Aorta (tissue), 5 donors: ENCODE measurements at places on chromosomes 12 and 14.

- no peak for DNase-seq
These were observed 104.2 kb upstream of the AMN1 start for GRCh38 chr12:31832740-31833729.

- peak; percentile 44 for DNase-seq
These were observed 46.2 kb downstream of the C14orf132 start for GRCh38 chr14:96085369-96085768.

- no peak for DNase-seq
These were observed 8.6 kb upstream of the ARPC3 start for GRCh38 chr12:110458756-110459155.

- DNase-seq: no peak
These were observed 28.8 kb downstream of the CCNK start for GRCh38 chr14:99509871-99510555.

GRCh38 chr12:42143452-42144157 is 1.1 kb downstream of the GXYLT1 start:
- DNase-seq: no peak

DNA sequence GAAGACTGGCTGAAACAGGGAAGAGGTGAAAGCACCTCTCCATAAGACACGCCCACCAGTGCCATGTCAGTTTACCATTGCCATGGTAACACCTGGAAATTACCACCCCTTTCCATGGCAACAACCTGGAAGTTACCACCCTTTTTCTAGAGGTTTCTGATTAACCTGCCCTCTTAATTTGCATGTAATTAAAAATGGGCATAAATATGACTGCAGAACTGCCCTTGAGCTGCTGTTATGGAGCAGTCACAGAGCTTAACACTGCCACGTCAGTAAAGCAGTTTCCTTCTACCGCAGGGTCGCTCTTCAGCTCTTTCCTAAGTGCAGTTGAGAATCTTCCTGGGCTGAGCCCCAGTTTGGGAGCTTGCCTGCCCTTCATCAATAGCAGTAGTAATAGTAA is 55.2 kb downstream of the RASSF3 start:
- DNase-seq: no peak

GRCh38 chr14:105844810-105845724 is 318.7 kb downstream of the TMEM121 start:
- DNase-seq: peak; percentile 43

DNA sequence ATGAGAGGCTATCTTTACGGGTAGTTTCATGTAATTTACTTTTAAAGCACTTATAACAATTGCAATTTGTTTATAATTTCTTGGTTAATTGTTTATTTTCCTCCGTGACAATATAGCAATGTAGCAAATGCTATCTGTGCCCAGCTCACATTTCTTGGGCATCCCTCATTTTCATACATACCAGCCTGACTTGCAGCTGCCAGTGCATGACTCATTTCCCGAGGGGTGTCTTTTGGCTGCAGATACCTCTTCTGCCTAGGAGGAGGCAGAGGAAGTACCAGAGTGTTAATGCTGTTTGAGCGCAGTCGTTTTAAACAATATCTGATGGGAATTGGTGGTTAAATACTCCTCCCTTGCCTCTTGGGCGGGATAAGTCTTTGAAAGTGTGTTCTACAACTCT is 104.2 kb upstream of the ABCD2 start:
- no peak for DNase-seq

DNA sequence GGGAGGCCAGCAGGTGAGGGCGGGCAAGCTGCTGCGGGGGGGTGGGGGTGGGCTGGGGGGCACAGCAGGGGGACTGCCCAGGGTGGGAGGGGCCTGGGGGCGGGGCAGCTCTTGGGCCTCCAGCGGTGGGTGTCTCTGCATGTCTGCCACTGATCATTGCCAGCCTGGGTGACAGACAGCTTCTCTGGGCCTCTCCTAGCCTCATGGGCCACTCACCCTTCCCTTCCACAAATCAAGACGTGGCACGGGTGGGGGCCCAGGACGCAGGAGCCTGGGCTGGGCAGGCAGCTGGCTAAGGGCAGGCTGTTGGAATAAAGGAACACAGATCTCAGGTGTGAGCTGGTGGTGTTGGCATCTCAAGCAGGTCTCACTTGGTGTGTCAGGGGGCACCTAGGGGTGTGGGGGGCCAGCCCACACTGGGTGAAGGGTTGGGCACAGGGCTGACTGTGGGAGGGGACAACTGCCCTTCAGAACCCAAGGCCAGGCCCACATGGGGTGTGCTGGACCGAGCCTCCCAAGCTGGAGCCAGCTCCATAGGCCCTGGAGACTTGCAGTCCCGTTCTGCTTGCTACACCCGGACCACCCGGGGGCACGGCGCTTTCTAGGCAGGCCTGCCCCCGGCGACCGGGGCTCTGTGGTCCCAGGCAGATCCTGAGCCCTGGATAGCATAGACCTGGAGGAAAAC is 3.0 kb downstream of the TEDC1 start:
- DNase-seq: peak; percentile 74

GRCh38 chr12:53251477-53252348 is 16.4 kb upstream of the ESPL1 start:
- DNase-seq: peak; percentile 92

DNA sequence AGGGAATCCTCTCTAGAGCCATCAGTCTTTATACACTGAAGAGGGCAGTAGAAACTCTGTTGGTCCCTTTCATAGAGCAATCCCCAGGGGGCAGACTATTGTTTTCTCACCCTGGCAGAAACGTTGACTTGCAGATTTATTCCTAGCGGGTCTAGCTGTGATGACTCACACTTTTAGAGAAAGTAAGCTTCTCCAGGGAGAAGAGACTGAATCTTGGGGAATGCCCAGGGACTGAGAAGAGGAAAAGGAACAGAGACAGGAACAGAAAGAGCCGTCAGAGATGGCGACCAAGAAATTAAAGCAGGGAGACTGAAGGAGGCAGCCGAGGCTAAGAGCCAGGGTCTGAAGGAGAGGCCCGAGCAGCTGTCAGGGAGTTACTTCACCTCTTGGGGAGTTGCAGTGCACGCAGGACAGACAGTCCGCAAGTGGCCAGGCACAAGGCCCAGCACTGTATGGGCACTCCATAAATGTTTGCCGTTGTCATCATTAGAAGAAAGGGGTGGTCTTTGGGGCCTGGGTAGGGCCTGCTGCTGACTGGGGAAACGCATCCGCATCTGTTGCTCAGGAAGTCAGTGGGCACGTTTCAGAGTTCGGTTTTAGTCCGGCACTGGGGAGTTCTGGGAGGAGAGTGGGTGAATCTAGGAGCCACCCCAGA is 13.0 kb downstream of the PLEKHG6 start:
- DNase-seq: no peak

DNA sequence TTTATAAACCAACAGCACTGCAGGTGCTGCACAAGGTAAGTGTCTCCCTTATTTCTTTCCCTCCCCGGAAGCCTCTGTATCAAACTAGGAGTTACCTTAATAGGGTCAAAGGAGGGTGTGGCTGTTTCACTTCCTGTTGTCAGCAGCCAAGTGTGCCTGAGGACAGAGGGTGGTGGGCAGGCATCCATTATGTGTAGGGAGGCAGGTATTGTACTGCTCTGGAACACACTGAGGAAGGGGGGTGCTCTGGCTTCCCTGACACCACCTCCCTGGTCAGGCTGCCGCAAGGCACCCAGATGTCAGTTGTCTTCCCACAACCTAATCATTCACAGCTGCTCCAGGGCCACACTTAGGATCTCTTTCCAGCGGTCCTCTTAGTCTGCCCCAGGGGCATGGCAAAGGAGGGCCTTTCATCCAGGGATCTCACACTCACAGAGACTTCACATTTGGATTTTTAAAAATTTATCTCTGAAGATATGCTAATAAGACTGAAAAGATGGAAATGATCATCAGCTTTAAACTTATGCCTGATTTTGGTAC is 132.0 kb upstream of the ARHGAP5 start:
- DNase-seq: no peak

DNA sequence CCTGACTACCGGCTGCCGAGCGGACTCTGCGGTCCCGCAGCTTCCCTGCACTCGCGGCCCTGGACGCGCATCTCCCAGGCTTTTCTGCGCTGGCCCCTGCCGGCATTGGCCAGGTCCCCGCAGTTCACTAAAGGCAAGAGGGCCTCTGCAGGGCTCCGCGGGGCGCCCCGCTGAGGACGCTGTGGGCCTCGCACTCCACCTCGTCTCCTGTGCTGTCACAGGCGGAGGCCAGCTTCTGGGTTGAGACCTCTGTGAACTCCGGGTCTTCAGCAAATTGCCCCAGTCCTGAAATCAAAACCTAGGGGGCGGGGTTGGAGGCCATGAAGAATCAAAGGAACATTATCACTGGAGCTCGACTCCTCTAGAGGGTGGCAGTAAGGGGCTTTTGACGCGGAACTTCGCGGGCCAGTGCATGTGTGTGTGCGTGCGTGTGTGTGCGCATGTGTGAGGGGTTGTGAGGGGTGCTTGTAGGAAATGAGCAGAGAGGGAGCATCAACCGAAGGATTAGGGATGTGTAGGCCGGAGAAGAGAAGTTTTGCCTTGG is 68.5 kb upstream of the CAPRIN2 start:
- peak; percentile 64 for DNase-seq

DNA sequence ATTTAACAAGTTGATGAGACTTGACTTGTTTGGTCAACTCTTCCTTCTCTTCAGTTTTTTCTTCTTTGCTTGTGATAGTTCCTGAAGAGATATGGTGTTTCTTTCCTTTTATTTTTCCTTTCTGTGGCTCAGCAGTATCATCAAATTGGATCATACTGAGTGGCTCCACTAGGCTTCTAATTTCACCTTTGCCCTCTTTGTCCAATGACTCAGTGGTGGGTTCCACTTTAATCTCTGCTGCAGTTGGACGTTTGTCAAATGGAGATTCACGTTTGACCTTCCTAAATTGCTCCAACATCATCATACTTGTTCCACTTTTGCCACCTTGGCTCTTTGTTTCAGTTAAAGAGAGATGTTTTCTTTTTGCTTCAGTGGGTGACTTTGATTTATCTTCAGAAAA is 41.5 kb downstream of the FAM186A start:
- no peak for DNase-seq

DNA sequence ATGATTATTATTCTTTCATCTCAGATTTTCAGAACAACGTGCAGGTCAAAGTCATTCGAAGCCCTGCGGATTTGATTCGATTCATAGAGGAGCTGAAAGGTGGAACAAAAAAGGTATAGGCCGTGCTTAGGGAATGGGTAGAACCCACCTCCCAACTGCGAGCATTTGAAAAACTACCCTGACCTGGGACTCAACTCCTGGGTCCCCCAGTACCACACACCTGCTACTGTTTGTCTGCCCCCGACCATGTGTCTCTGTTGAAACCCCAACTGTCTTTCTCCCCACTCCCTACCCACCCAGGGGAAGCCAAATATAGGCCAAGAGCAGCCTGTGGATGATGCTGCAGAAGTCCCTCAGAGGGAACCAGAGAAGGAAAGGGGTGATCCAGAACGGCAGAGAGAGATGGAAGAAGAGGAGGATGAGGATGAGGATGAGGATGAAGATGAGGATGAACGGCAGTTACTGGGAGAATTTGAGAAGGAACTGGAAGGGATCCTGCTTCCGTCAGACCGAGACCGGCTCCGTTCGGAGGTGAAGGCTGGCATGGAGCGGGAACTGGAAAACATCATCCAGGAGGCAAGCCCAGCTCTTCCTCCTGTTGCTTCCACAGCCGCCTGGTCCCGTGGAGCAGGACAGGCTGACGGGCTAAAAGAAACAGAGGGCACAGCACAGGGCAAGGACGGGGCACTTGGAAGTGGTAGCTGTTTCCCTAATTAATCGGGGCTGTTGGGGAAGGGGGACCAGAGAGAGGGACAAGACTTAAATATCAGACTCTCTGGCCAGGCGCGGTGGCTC is 20.5 kb downstream of the AGAP2 start:
- no peak for DNase-seq

DNA sequence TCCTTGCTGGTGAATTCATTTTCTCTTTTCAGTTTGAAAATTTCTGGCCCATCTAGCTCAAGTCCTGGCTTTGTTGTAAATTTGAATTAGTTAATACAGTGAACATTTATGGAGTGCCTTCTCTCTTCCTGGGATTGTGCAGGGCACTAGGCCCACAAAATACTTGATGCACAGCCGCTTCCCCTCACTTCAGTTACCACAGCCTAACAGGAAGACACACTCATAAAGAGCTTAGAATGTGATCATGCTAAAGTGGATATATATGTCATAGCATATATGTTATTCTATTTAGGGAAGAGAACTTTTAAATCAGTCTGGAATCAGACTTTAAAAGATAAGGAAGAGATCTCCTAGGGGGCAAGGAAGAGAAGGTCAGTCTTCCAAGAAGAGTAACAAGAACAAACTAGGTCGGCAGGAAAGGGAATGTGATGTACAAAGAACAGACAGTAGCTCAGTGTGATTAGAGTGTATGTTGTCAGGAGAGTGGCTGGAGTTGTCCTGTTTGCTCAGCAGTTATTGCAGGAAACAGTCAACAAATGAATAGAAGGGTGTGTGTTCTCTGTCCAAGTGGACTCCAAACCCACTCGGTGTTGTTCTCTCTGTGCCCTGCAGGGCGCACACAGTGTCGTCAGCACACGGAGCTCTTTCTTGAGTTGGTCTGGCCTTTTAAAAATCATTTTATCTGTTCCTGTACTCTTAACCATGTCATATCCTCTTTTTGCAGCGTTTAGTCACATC is 74.4 kb downstream of the DAAM1 start:
- DNase-seq: no peak

GRCh38 chr12:120067901-120068300 is 48.7 kb downstream of the RAB35 start:
- no peak for DNase-seq

DNA sequence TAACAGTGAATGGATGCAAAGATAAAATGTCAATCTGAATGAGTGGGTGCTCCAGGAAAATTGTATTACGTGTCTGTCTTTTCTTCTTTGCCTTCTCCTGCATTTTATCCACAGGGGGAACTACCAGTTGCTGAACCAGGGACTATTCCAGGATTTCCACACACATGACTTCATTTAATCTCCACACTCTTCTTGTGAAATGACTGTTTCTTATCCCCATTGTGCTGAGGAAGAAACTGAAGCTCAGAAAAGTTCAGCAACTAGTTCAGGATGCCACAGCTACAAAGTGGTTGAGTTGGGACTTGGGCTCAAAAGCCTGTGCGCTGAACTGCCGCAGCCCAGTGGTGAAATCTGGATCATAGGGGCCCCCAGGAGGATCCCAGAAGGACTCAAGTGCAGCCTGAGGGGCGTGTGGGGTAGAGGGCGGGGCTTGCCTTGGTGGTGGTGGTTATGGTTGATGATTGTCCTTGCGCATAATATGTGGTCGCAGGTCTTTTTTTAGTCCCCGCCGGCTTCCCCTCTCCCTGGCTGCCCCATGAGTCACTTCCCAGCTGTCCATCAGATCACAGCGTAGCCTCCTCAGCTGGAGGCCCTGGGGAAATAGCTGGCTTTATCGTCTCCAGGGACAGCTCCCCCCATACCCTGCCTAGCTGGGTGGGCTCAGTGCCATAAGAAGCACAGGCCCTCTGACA is 235.2 kb upstream of the CRY1 start:
- no peak for DNase-seq

- no peak for DNase-seq
These were observed 662 bp upstream of the BATF start for GRCh38 chr14:75521415-75522199.

DNA sequence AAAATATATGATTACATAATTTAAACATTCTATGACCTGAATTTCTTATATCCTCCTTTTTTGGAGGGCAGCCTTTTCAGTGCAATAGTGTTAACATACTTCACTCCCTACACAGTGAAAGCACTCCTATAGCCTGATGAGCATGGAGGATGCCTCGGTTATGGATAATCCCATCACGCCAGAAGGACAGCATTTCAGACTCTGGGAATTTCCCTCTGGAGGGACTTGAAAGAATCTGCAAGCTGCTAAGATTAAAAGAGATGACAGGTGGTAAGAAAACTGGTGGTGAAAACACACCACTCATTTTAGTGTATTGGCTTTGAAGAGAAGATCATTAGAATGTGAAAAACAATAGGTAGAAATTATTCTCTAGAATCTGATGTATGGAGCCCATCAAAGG is 99.3 kb upstream of the LMNTD1 start:
- DNase-seq: no peak

- DNase-seq: no peak
These were observed 354.3 kb downstream of the CEP128 start for GRCh38 chr14:80587096-80587724.
